Esophagus squamous epithelium (tissue), 5 donors: ENCODE measurements at places on chromosomes 5 and 9. TPM values are rescaled to one million over a fixed set of nuclear protein-coding genes. Genes with fewer than 3 reads are reported as not detected.

GRXCR2 gene
- total RNA-seq, result not detected

PLPP7 gene
- total RNA-seq, result 2.9 TPM

SLC4A9 gene
- total RNA-seq, result not detected

PCDHA12 gene
- total RNA-seq, result not detected

DMRTA1 gene
- 3.6 TPM for total RNA-seq

GRCh38 chr5:82234885-82235284 lies 43.3 kb downstream of the RPS23 start:
- H3K27me3 ChIP-seq, result no peaks in the 10 kb centered on the region
- no peak for DNase-seq
- H3K4me3 ChIP-seq, result no peak overlapping the region
- H3K4me1 ChIP-seq, result no peaks in the 10 kb centered on the region

GRCh38 chr9:99445371-99445891 lies 223.3 kb downstream of the SEC61B start:
- no peak for DNase-seq
- no peaks in the 10 kb centered on the region for H3K36me3 ChIP-seq
- no peaks in the 10 kb centered on the region for H3K4me1 ChIP-seq
- H3K27ac ChIP-seq, result no peak overlapping the region
- no peaks in the 10 kb centered on the region for H3K27me3 ChIP-seq

DNA sequence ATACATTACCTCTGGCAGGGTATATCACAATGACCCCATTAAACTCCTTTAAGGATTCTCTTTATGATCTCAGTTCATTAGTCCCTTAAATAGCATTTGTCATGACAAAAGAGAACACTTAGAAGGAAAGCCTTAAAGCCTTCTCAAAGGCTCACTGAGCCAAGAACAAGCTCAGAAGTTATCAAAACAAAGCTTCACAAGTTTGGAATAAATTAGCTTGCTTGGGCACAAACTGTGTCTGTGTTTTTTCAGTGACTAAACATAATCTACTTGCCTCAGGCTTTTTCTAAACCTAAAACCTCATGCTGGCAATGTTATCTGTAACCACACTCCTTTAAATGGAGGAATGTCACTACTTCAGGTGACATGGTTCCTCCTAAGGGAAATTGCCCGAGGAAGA lies 1114.9 kb upstream of the C9orf72 start:
- H3K27ac ChIP-seq, result no peak overlapping the region
- H3K4me1 ChIP-seq, result no peaks in the 10 kb centered on the region
- no peaks in the 10 kb centered on the region for H3K36me3 ChIP-seq
- H3K4me3 ChIP-seq, result no peak overlapping the region
- no peaks in the 10 kb centered on the region for H3K27me3 ChIP-seq

- H3K27me3 ChIP-seq, result peaks cover 41% of the 10 kb centered on the region
- H3K36me3 ChIP-seq, result no peaks in the 10 kb centered on the region
- H3K27ac ChIP-seq, result peak overlapping the region; percentile 46
- no peak for DNase-seq
These were observed 494 bp upstream of the STK32A start for GRCh38 chr5:147234239-147234824.

DNA sequence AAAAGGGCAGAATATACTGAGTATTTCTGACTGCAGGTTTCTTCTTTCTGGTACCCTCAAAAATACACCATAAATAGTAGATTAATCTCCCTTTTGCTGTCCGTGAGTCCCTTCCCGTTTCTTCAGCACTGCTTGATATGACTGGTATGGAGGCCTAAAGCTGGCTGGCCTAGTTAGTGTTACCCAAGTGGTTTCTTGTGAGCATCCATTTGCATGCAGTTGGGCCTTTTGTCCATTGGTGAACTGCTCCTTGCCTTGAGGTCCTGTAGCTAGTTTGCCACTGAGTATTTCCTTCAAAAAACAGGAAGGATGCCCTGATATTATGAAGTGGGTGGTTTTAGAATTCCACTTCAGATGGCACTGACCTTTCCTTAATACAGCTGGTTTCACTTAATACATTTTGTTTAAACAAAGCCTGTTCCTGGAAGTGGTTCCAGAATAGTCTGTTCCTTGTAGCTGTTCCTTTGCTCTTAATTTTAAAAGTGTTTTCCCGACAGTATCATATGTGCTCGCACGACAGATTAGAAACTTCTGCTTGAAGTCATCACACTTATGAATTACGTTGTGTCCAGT lies 40.0 kb upstream of the ABL1 start:
- no peak overlapping the region for H3K4me3 ChIP-seq
- H3K4me1 ChIP-seq, result no peaks in the 10 kb centered on the region
- no peaks in the 10 kb centered on the region for H3K36me3 ChIP-seq
- H3K27ac ChIP-seq, result peak overlapping the region; percentile 74
- H3K27me3 ChIP-seq, result no peaks in the 10 kb centered on the region
- no peak for DNase-seq
